Chondrocyte (in vitro differentiated cells): ENCODE measurements at places on chromosomes 4 and X.

GRCh38 chr4:159009521-159009920, 93.4 kb upstream of the RAPGEF2 start:
- no peak for DNase-seq

GRCh38 chr4:184450743-184451535, 23.4 kb downstream of the IRF2 start:
- no peak for DNase-seq

GRCh38 chr4:184310171-184310567, 92.5 kb upstream of the ENPP6 start:
- no peak for DNase-seq

DNA sequence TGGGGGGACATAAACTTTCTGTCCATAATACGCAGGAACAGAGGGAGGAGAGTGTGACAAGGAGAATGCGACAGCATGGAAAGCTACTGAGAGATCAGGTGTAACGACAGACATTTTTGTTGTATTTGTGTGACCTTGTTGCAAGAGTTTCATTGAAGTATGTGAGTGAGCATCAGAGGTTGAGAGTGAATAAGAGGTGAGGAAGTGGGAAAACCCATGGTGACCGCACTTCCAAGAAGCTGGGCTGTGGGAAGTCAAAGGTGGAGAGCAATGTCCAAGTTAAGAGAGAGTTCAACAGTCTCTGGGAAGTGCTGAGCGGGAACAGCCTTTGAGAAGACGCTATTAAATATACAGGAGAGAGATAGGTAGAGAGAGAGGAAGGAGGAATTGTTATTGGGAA, 76.4 kb upstream of the PGRMC2 start:
- DNase-seq = no peak

DNA sequence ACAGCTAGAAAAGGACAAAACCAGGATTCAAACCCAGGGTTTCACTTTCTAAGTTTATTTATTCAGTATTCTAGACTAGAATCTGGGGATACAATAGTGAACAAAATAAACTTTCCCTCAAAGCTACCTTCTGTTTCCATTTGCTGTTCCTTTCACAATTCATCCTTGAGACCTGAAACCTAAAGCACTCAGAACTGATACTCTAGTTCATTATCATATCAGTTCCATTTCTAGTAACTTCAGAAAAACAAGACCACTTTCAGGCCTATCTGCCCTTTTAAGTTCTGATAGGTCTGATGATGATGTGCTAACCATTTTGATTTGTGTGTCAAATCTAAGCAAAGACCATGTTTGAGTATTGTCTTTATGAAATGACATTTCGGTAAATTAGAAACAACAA, 7.8 kb upstream of the XK start:
- DNase-seq = no peak

GRCh38 chrX:105101378-105101777, 119.1 kb downstream of the TEX13A start:
- DNase-seq = no peak

DNA sequence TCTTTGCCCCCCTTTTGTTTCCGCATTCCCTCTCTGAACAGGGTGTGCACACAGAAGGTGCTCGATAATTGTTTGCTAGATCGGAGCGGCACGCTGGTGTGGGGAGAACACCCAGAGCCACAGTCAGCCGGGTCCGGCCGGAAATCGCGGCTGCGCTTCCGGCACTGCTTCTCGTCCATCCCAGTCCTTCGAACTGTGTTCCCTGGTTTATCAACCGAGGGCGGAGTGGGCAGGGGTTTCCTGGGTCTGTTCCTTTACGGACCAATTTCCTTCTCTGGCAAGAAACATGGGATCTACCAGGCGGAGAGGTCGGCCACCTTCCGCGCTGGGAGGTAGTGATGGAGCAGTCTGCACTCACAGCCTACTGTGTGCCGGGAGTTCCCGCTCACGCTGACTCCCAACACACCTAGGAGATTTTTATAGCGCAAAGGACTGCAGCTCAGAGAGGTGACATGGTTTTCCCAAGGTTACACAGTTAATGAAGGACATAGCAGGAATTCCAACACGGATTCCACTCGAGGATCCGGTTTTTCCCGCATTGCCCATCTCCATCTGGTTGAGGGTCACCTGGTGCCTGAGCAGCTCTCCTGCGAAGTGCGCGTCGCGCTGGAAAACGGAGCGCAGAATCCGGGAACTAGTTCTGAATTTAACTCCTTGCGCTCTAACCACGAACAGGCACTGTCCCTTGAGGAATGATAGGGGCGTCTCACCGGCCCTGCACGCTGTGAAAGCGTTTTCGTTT, 6.8 kb downstream of the MSX1 start:
- no peak for DNase-seq

DNA sequence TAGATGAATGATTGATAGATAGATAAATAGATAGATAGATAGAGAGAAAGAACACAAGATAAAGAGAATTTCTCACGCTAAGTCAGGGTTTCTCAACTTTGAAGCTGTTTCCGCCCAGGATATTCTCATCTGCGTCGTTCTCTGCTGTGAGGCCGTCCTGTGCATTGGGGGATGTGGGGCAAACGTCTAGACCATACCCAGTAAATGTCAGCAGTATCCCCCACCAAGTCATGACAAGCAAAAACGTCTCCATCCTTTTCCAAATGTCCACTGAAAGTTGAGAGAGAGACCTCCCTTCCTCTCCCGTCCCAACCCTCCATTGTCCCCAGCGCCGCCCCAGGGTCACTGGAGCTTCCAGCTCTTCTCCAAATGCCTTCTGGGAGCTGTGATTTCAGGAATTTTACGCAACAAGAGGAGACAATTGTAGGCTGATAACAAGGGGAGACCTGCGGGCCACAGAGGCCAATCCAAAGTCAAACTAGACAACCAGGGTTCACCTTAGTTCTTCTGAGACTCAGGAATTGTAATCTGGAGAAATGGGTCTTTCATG, 8.9 kb upstream of the CRLF2 start:
- peak; percentile 39 for DNase-seq

- DNase-seq = no peak
Measured at GRCh38 chr4:94741304-94741703, 16.5 kb upstream of the BMPR1B start.

DNA sequence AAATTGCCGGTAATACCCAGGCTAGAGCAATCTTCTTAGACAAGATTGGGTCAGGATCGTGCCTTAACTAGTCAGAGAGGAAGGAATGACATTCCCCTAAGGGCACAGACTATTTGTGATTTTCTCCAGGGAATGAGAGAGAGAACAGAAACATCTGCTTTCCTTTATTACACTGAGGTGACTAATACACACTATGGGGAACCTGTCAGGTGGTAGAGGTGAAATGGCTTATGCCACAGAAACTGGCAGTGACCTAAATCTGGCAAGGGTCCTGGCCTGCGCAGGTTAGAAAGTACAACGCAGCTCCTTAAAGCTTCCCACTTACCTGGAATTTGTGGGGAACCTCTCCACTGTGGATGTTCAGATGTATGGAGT, 16.6 kb upstream of the HPGD start:
- no peak for DNase-seq

DNA sequence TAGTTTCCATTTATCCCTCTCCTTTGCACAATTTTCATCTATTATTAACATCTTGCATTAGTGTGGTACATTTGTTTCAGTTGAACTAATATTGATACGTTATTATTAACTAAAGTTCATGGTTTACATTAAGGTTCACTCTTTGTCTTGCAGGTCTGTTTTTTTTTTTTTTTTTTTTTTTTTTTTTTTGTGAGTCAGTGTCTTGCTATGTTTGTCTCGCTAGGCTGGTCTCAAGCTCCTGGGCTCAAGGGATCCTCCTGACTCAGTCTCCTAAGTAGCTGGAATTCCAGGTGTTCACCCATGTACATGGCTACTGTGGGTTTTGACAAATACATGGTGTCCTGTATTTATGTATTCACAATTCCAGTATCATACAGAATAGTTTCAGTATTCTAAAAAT, 6.8 kb downstream of the TBC1D19 start:
- DNase-seq = no peak
